ENCODE measurements at places on chromosomes 16 and 17.

GRCh38 chr17:73341350-73342049 lies 29.7 kb upstream of the CDC42EP4 start:
- DNase-seq, result no peak

GRCh38 chr17:75835654-75835987 lies 8.6 kb downstream of the UNC13D start:
- no peak for DNase-seq

- DNase-seq, result no peak
Observed at GRCh38 chr17:68197091-68197996, 50.5 kb upstream of the AMZ2 start.

DNA sequence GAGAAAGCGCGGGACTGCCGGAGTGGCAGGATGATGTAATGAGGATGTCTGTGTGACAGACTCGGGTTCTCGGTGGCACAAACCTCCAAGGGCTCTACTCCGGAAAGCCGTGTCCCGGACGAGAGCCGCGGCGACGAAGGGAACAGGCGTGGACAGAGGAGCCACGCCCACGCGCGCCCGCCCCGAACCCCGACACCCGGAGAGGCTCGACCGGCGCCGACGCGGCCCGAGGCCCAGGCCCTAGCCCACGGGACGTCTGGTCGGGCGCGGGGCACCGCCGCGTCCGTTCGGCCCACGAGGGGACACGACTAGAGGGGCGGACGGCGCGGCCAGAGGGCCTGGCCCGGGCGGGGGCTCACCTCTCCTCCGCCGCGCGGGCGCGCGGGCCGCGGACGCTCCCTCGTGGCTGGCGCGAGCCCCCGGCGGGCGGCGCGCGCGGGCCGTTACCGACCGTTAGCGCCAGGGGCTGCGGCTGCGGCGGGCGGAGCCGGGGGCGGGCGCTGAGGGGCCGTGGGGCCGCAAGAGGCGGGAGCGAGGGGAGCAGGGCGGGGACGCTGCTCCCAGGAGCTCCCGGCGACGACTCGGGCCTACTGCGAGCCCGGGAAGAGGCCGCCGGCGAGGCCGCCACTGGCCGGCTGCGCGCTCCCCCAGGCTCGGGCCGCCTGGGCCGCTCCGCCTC lies 2.1 kb upstream of the IRX5 start:
- DNase-seq, result no peak

DNA sequence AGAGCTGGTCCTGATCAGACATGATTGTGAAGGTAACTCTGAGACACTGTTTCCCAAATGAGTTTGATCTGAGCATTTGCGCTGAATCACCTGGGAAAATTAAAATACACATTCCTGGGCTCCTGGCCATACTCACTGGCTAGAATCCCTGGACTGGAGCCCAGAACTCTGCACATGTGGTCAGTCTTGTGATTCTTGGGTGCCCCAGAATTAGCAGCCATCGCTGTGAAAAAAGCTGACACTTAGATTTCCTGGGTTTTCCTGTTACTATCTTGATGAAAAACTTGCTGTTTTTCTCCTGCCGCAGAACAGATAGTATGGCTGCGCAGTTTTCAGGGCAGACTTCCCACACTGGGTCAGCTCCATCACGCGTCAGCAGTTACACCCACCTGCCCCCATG lies 24.6 kb downstream of the NECAB2 start:
- peak; percentile 62 for DNase-seq

- no peak for DNase-seq
Observed at GRCh38 chr17:79702034-79702433, 28.7 kb upstream of the ENPP7 start.

- DNase-seq, result no peak
Observed at GRCh38 chr16:68397710-68398201, 50.6 kb downstream of the SMPD3 start.

GRCh38 chr17:14317383-14317782 lies 16.5 kb downstream of the HS3ST3B1 start:
- no peak for DNase-seq

DNA sequence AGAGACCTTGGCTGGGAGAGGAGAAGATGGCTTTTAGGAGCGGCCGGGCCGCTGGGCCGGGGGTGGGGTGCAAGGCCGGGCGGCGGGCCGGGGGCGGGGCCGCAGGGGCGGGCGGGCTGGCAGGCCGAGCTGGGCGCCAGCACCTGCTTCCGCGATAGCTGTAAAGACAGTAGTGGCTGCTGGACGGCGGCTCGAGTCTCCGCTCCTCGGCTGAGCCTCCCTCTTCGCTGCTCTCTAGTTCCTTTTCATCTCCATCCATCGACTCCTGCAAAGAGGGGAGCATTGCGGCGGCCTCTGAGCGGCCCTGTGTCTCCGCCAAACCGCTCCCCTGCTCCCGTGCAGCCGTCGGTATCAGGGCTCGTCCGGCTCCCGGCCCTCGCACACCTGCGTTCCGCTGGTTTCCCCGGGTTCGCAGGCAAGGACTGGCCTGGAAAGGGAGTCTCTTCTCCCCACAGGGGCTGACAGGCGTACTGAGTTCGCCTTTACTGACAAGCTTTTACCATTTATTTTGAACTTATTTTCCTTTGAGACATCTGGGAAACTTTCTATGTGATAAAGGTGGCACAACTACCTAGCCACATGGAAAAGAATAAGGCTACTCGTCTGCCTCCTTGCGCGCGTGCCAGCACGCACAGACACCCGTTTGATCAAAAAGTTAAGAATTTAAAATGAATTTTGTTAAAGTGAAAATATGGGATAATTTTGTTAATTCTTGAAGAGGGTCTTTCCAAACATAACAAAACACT lies at the start of gene C17orf75:
C17orf75 (minus strand) TSS at position 317 of the 746 bp plus-strand sequence; CDS start at position 283, 34 bp downstream.
- peak; percentile 72 for DNase-seq

GRCh38 chr17:54307351-54307750 lies 484.6 kb downstream of the KIF2B start:
- no peak for DNase-seq

DNA sequence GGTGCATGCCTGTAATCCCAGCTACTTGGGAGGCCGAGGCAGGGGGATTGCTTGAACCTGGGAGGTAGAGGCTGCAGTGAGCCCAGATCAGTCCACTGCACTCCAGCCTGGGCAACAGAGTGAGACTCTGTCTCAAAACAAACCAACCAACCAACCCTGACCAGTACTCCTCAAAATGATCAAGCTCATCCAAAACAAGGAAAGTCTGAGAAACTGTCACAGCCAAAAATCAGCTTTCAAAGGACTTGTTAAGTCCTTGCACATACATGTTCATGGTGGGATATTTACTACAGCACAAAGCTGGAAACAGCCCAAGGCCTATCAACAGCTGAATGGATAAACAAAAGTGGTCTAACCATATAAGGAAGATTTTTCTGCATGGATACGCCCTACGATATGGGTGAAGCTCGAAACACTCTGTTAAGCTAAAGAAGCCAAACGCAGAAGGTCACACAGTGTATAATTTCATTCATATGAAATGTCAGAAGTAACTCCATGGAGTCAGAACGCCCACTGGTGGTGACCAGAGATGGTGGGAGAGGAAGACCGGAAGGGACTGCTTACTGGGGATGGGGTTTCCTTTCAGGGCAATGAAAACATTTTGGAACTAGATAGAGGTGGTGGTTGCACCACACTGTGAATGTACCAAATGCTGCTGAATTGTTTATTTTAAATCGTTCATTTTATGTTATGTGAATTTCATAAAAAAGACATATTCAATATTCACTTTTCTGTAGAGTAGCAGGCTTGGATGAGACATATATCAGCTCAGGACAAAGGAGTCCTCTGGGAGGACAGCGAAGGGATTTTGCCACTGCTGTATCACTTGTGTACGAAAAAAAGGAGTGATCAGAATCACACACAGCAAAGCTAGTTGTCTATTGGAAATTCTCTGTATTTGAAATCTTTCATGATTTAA lies 17.7 kb downstream of the CCL17 start:
- no peak for DNase-seq

DNA sequence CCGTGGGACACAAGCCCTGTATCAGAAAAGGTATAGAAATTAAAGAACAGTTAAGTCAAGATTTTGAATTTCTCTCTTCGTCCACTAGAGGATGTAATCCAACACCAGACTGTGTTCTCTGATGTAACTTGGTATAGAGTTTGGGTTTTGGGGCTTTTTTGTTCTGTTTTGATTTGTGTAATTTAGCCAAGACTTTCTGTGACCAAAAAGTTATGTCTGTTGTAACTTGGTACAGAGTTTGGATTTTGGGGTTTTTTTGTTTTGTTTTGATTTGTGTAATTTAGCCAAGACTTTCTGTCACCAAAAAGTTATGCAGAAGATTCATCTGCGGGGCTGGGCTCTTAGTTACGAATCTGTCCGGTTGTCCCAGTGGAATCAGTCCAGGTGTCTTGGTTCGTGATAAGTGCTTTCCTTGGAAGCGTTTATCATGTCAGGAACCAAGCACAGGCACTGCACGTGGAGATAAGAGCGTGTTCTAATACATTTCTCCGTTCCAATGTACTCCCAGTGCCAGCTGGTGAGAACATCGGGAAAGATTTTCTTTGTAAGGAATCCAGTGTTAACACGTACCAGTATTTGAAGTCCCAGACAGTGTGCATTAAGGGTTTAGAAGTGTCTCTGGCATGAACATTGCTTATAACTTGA lies 44.1 kb upstream of the SEC14L1 start:
- DNase-seq, result no peak

DNA sequence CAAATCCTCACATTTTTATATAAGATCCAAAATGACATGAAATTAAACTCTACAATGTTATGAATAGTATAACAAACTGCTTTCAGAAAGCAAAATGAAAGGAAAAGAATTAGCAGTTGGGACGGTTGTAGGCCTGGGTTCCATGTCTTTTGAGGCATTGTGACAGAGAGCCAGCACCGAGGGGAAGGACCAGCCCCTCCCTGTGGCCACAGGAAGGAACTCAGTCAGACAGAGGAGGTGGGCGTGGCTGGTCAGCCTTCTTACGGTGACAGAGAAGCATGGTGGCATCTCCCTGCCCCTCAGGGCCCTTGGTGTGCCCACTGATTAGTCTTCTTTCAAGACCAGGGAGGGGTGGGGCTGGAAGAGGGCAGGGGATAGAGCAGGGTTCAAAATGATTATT lies 5.7 kb downstream of the ZNF319 start:
- DNase-seq, result no peak

GRCh38 chr16:82936941-82937551 lies 310.3 kb downstream of the CDH13 start:
- DNase-seq, result no peak

GRCh38 chr16:75206749-75207451 lies at the start of gene CTRB2:
Gene CTRB2, minus strand, starts transcription at chr16:75207161. Its CDS starts 20 bp downstream, at chr16:75207141.
- no peak for DNase-seq

DNA sequence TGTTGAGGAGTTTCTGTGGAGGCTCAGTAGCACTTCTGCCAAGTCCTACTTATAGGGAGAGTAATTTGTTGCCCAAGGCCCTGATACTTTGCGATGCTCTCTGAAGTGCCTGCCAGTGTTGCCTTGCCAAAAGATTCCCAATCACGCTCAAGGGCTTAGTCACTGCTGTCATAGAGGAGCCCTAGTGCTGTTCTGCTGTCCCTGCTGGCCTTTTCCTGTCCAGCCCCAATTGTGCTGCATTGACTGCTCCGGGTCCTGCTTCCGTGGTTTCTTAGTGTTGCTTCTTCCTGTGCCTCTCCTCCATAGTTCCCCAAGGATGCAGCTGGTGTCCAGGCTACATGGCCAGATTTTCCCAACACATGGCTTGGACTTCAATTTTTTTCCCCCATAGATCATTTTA lies 13.9 kb downstream of the NUP93 start:
- DNase-seq, result no peak

DNA sequence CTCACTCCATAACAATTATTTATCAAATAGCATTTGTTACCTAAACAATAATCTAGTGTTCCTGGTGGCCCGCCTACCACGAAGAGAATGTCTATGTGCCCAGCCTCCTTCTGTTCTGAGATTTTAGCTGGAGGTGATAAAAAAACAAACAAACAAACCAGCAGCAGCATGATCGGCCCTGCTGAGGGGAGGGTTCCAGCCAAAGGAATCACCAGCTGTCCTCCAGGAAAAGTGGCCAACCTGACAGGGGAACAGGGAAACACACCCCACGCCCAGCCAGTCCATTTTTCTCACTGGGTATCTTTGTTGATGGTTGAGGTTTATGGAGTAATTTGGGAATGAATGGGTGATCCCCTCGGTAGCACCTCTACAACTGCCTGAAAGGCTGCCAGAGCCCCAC lies 203.0 kb upstream of the DYNLRB2 start:
- DNase-seq, result no peak

- DNase-seq, result no peak
Observed at GRCh38 chr17:9256751-9257629, 235.7 kb downstream of the NTN1 start.

DNA sequence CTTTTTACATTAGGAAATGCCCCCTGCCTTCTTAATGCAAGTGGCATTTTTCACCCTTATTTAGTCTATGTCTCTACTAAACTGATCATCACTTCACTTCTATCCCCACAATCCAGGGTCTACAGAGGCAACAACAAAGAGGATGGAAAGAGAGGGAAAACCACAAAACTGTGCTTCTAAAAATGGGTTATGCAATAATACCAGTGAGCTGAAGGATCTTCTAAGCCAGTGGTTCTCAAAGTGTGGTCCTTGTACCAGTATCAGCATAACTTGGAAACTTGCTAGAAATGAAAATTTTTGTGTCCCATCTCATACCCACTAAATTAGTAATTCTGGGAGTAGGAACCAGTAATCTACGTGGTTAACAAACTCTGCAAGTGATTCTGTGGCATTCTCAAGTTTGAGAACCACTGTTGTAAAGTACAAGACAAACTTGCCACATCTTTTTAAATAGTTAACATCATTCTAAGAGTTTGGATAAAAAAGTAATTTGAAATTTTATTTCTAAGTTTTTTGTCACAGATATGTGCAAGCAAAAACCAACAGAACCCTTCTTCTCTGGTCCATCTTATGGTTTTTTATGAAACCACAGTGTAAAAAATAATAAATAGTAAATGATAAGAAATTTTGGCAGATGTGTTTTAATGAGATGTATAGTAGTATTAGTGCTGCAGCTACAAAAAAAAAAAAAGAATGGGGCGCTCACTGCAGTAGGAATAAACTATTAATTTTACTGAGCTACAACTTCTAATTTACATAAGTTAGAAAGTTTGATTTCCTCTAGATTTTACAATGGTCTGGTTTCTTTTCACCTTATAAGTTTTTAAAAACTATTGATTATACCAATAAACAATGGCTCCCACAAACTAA lies 16.2 kb downstream of the CDC27 start:
- no peak for DNase-seq

GRCh38 chr16:4935241-4935855 lies 1.6 kb downstream of the PPL start:
- no peak for DNase-seq

DNA sequence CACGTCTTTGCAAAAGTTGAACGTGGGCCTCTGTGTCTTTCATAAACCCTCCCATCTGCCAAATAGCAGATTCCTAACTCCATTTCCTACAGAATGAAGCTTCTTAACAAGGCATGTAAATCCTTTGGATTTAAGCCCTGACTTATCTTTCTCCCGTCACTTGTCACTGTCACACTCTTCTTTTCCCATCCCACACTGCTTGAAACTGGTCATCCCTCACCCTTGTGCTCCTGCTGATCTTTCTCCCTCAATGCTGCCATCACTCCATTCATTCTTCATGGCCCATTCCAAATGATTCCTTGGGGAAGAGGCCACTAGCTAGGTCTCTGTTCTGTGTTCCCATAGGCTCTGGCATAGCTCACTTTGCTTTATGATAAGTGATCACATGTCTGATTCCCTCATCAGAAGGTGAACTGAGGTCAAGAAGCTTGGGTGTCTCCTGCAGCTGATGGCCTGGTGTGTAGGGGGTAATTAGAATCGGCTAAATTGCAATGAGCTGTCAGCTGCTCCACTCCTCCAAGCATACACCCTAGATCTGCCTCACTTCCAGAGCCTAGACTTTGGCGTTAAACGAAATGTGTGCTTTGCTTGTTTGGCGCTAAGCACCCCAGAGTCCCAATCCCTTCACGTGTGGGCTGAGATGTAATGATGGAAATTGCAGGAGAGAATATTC lies 61.7 kb downstream of the PECAM1 start:
- no peak for DNase-seq

Data from occipital lobe (tissue), 3 donors.